Stimulated activated CD4-positive, alpha-beta T cell treated with anti-CD3 and anti-CD28 coated beads, Interleukin-15, amount 100 ng/mL, for 48 hours (primary cell): ENCODE measurements at places on chromosomes 13 and 19.

DNA sequence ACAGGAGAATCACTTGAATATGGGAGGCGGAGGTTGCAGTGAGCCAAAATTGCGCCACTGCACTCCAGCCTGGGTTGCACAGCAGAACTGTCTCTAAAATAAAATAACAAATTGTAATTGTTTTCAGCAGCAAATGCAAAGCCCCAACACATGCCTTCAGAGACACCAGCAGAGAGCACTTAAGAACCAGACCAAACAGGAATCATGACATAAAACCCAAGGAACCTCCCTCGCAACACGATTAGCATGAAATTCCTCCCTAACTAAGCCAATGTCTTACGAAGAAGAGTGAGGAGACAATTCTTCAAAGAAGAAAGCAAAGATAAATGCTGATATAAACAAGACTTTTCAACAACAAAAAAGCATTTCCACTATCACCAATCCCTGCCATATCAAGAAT, 40.1 kb downstream of the PSPC1 start:
- no peak for DNase-seq

GRCh38 chr19:6531163-6531955, 533 bp downstream of the TNFSF9 start:
- DNase-seq: no peak

DNA sequence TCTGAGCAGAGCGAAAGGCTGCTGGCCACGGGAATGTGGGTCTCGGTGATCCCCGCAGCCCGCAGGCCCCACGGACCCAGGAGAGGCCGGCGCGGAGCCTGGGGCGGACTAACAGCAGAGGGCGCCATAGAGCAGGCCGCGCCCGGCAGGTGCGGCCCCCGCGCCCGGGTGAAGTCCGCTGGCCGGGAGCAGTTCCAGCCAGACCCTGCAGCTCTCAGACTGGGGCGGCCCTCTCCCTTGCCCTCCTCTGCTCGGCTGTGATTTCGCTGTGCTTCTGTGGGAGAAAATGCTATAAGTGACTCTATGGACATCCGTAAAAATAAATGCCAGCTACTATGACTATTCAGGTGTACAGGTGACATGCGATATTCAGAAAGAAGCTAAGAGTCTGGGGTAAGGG, 37.7 kb downstream of the GSX1 start:
- DNase-seq: peak; percentile 5

- no peak for DNase-seq
These were observed 177.5 kb downstream of the DCLK1 start for GRCh38 chr13:35953537-35954206.

DNA sequence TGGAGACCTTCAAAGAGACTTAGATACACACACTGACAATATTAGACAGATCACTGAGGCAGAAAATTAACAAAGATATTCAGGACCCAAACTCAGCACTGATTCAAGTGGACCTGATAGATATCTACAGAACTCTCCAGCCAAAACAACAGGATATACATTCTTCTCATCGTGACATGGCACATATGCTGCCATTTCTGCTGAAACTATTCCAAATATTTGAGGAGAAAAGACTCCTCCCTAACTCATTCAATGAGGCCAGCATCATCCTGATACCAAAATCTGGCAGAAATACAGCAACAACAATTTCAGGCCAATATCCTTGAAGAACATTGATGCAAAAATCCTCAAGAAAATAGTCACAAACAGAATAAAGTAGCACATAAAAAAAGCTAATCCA, 53.3 kb downstream of the TRPC4 start:
- no peak for DNase-seq

DNA sequence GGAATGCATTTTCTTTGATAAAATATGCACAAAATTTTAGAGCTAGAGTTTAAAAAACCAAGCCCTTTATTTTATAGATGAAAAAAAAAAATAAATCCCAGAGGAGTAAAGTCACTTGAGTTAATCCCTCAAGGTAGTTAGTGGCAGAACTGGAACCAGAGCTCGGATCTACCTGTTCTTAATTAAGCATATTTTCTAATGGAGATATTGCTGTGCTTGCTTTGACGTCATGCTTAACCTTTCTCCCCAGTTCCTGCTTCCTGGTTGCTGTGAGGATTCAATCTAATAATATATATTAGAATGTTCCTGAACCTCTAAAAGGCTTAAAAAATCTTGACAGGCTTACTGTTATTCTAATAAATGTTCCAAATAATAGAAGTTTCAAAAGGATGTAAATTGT, 300.6 kb upstream of the KLF12 start:
- no peak for DNase-seq

- DNase-seq: no peak
These were observed 707 bp upstream of the MAMSTR start for GRCh38 chr19:48720251-48720612.

GRCh38 chr13:100160450-100160849, 71.6 kb downstream of the PCCA start:
- DNase-seq: no peak

DNA sequence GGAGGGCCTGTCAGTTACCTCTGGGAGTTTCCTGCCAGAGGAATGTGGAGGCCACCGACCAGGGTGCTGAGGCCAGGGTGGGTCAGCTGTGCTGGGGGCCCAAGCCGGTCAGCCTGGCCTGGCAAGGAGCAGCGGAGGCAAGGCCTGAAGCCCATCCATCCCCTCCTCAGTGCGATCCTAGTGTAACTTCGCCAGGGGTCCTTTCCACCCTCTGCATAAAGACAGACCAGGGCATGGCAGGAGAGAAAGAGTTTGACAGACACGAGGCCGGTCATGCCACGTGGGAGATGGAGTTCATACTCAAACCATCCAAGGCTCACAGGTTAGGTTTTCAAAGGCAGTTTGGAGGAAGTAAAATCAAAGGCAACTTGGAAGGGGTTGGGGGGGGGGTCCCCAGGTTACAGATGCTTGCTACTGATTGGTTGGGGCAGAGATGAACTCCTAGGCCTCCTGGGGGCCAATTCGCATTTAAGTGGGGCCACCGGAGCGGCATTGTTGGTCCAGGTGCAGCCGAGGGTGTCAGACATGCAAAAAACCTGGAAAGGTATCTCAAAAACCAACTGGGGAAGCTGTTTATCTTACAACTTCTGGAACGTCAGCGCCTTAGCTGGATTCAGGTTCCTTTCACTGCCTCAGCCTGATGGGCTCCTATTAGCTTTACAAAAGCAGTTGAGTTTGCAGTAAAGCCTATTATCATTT, 36.8 kb upstream of the DPRX start:
- DNase-seq: no peak

DNA sequence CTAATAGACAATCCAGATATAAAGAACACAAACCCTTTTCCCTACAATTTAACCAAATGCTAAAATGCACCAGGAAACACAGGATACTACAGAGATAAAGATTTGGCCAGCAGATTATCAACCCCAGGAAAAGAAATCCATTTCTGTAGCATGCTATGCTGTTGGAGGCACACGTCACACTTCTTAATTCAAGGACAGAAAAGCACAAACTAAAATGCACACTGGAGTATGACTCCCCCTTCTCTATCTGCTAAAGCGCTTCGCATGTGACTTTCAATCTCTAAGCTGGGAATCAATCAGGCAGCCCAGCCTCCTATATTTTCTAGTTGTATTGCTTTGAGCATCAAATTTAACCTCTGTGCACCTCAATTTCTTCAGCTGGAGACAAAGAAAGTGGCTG, 22.2 kb downstream of the ABCC4 start:
- DNase-seq: no peak

GRCh38 chr13:75224053-75224742, 257.8 kb downstream of the TBC1D4 start:
- DNase-seq: no peak

GRCh38 chr19:46732172-46732938, 13.5 kb upstream of the FKRP start:
- DNase-seq: no peak

- DNase-seq: no peak
These were observed 32.2 kb upstream of the TM9SF2 start for GRCh38 chr13:99469041-99469440.

GRCh38 chr13:22219709-22220108, 548.8 kb downstream of the FGF9 start:
- no peak for DNase-seq

GRCh38 chr13:98476538-98476966, 100.4 kb downstream of the STK24 start:
- DNase-seq: peak; percentile 84

DNA sequence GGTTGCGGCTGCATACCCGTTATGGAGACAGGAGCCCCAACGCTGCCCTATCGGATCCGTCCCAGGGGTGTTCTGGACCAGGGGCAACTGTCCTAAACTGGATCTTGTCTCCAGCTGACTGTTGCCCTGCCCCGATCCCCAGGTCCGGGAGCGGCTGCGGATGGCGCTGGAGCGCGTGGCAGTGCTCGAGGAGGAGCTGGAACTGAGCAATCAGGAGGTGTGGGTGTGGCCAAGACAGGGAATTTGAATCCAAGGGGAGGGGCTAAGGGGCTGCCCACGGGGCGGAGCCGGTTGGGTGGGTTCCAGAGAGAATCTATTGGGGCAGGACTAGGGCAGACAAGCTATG, 9.9 kb downstream of the PPFIA3 start:
- no peak for DNase-seq

GRCh38 chr13:103100830-103101229, 34.6 kb upstream of the SLC10A2 start:
- no peak for DNase-seq

GRCh38 chr13:73948848-73949529, 185.2 kb downstream of the KLF12 start:
- no peak for DNase-seq

DNA sequence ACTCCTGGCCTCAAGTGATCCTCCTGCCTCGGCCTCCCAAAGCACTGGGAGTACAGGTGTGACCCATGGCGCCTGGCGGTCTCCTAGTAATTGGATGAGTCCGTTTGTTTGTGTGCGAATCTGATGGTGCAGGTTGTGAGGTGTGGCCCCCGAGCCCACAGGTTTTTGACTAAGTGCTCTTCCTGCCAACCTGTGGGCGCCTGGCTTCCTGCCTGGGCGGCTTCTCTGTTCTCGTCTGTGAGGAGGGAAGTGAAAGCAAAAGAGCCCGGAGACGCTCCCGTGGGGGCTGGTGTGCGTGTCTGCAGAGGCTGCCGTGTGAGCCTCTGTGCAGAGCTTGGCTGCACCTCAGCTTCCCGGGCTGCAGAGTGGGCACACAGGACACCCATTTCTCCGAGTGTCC, 10.0 kb downstream of the ARHGAP45 start:
- peak; percentile 91 for DNase-seq

DNA sequence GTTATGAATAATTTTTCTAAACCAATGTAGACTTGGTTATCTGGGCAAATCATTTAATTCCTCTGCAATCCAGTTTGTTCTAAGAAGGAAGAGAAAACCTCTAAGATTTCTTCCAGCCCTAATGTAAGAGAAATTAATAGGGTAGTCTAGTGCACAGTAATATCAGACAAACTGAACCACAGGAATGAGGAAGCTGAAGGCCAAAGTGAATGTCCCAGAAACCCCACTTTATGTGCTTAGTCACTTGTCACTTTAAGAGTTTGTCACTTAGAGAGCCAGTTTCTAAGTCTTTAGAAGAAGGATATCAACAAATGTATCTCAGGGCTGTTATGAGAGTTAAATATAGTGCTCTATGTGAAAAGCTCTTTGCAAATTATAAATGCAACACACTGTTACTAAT, 750.6 kb downstream of the DIAPH3 start:
- DNase-seq: no peak

DNA sequence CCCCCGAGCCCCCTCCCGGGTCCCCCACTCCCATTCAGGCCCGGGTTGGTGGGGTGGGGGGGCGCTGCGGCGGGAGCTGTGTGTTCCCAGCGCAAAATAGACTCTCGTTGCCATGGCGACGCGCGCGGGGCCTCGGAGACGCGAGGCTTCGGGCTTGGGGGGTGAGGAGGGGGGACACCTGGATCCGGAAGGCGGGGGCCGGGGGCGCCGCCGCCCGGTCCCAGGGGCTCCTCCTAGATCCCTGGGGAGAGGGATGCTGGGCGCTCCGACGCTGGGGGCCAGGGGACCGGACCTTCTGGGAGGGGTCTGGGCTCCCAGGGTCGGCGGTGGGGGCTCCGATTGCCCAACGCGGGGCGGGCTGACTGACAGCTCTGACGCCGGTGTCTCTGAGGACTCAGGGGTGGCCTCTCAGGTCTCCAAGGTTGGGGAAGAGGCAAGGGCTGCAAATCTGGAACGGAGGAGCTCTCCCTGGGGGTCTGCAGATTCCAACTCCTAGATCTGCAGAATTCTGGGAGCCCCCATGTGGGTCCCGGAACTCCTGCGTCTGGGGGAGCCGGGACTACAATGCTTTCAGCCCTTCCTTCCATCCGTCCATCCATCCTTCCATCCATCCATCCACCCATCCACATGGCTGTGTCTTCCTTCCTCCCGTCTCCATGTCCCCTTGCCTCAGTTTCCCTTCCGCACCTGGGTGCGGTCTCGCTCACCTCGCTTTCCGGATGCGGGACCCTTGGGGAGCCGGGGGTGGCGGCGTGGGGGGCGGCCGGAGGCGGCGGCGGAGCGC, 9.1 kb upstream of the SHISA7 start:
- no peak for DNase-seq

- DNase-seq: no peak
These were observed 250 bp downstream of the SPRY2 start for GRCh38 chr13:80340651-80341100.

- DNase-seq: no peak
These were observed 477.3 kb downstream of the KLF12 start for GRCh38 chr13:73656863-73657262.

GRCh38 chr19:19192910-19193423, 909 bp downstream of the RFXANK start:
- no peak for DNase-seq
